ENCODE measurements at places on chromosomes 4 and X.

- DNase-seq, result no peak
Measured at GRCh38 chr4:101421386-101421785, 74.1 kb upstream of the PPP3CA start.

GRCh38 chrX:133676344-133677122, 261.2 kb upstream of the GPC4 start:
- peak; percentile 64 for DNase-seq

GRCh38 chrX:6021316-6022091, 207.2 kb downstream of the NLGN4X start:
- DNase-seq, result no peak

- no peak for DNase-seq
Measured at GRCh38 chrX:153551135-153551534, 33.7 kb downstream of the ATP2B3 start.

GRCh38 chr4:23613782-23614181, 276.1 kb downstream of the PPARGC1A start:
- no peak for DNase-seq

DNA sequence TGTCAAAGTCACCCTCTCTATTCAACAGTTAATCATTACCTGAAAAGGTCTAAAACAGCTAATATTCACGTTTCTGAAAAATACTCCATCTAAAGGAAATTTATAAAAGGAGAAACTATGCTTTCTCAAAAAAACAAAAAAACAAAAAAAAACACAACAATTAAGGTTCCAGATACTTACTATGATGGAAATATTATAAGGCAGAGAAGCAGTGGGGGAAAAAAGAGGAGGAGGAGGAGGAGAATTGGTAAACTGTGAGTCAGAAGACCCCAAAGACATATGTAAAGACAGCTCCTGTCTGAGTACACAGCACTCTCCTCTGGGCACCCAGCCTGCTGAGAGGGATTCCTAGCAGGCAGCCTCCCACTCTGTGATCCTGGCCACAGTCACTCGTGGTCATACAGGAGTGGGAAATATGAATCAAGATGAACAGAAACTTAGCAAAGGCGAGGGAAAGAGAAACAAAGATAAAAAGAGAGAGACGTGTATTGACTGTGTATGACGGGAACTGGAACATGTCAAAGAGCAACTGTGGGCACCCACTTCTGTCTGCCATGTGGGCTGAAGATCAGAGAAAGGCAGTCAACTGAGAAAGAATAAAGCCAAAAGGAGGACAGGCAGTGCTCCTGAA, 12.5 kb downstream of the KLHL15 start:
- no peak for DNase-seq

DNA sequence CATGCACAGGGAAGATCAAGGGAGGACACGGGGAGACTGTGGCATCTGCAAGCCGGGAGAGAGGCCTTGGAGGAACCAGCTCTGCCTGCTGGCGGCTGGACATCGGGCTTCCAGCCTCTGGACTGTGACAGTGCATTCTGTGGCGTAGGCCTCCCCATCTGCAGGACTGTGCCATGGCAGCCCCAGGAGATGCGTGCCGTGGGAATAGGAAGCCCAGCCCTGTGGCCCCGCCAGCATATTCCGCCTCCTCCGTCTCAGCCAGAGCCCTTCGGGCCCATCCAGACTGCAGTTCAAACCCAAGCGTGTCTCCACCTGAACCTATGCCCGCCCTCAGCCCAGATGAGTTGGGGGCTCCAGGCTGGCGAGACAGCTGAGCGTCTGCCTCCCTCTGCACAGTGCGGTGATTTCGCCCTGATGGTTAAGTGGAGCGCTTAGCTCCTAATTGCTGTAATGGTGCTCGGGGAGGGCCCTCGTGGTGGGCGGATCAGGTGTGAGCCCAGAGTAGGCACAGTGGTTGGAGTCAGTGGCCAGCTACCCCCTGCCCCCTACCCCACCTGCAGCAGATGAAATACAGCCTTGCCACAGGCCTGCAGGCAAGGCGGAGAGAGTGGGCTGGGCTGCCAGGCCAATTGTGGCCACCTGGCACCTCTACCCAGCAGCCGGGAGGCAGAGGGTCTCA, 133.9 kb downstream of the HMX1 start:
- DNase-seq, result no peak

DNA sequence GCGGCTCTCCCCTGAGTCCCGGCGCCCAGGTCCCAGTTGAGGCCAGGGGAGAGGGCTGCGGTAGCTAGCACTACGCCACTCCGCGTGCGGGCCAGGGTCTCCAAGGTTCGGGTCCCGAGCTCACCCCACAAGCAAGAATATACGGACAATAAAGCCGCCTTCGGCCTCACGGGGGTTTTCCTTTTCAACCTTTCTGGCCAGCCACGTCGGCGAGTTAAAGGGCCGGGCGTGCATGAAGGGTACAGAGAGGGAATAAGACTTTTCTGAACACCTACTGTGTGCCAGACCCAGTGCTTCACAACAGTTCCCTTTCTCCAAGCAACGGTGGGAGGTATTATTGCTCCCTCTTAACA, 138.5 kb upstream of the ZIC3 start:
- no peak for DNase-seq

- no peak for DNase-seq
Measured at GRCh38 chr4:147824884-147825283, 93.0 kb downstream of the ARHGAP10 start.

DNA sequence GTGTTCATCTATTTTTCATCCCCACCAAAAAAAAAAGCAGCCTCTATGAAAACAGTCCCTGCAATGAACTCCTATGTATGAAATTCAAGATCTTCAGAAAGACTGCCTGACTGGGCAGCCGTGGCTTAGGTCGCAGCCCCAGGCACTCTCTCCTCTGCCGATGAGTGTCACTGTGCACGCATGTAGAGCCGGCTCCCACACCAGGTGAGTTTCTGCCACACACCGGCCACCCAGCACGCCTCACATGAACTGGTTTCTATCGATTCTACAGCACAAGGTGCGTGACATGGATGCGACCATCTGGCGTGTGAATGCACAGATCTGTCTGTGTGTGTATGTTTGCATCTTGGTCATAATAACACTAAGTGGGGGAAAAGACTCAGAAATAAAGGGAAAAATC, 140.4 kb downstream of the AFAP1 start:
- no peak for DNase-seq

DNA sequence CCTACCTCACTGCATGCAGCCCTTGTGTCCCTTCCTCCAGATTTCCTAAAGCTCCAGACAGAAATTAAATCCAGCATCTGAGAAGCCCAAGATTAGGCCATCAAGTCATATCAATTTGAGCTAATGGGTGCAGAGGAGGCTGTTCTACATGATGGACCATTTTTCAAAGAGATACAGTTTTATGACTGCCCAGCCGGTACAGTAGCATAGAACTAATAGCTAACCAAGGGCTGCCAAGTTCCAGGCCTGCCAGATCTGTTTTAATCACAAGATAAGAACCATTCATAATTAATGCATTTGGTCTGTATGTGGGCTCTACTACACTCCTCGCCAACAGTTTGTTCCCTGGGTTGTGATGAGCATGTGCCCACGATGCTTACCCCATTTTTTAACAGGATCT, 73.9 kb upstream of the PLAC1 start:
- DNase-seq, result no peak

DNA sequence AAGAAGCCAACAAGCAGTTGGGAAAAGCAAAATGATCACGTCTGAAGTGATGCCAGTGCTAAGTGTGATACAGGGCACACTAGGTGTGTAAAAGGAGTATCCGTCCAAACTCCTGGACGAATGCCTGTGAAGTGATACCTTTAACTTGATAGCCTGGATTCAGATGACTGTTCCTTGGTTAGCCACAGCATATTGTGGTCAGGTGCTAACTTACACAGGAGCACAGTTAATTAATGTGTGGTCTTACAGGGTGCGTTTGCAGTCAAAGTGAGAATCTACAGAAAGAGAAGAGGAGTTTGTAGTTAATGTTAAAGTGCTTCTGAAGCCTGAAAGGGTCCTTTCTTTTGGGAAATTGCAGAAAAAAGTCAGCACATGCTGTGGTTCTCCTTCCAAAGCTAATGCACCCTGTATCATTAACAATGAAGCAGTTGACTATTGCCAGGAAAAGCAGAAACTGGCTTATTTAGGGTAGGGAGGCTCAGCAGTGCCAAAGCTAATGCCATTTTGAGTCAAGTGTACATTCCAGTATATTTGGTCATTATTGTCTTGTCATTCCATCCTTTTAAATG, 61.1 kb downstream of the DCLK2 start:
- DNase-seq, result no peak

DNA sequence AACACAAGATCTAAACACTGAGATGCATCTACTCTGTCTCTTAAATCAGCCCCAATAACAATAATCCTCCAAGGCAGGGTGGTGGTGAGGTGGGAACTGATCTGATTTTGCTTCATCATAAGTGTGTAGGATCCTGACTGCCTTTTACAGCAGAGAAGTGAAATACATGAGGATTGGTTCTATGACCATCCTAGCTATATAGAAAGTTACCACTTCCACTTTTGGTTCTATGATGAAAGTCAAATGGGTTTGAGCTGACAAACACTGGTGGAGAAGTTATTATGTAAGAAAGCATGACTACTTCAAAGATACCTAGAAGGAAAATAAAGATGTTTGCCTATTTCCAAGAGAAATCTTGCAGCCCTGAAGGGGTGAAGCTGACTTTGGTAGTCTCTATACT, 181.6 kb downstream of the NKX6-1 start:
- DNase-seq, result no peak

- DNase-seq, result no peak
Measured at GRCh38 chrX:131739823-131740222, 195.9 kb downstream of the OR13H1 start.

DNA sequence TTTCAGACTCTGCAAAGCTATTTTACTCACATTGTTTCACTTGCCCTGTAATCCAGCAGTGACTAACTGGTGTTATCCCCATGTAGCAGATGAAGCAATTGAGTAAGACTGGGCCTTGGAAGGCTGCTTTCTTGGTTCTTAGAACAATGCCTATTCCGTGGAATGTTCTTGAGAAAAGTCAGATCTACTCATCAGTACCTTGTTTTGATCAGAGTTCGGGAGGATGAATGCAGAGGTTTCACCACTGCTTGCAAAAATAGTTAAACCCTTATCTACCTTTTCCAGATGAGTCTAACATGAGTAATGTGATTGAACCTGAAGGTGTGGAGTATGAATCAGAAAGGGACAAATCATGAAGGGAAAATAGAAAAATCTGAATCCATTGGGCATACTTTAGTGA, 1.8 kb downstream of the MAOB start:
- DNase-seq, result no peak

DNA sequence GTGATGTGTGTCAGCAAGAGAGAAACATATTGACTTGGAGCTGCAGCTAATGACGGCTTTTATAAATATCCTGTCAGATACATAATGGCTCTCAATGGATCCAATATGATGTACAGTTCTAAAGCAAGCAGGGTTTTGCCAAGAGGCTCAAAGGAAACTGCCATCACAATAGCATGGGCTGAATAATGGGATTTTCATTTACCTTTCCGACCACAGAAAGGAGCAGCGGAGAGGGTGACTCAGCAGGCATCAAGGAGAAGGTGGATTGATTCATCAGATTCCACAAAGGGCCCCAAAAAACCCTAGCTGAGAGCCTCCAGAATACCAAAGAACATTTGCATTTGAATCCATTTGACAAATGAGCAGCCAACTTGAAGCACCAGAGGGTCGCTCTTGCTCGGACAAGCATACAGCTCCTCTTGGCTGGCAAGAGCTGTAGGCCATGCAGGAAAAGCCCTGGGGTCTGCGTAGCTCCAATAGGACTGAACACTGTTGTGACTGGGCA, 355.7 kb upstream of the NOCT start:
- DNase-seq, result no peak
